ENCODE measurements at places on chromosomes 13 and 19.

DNA sequence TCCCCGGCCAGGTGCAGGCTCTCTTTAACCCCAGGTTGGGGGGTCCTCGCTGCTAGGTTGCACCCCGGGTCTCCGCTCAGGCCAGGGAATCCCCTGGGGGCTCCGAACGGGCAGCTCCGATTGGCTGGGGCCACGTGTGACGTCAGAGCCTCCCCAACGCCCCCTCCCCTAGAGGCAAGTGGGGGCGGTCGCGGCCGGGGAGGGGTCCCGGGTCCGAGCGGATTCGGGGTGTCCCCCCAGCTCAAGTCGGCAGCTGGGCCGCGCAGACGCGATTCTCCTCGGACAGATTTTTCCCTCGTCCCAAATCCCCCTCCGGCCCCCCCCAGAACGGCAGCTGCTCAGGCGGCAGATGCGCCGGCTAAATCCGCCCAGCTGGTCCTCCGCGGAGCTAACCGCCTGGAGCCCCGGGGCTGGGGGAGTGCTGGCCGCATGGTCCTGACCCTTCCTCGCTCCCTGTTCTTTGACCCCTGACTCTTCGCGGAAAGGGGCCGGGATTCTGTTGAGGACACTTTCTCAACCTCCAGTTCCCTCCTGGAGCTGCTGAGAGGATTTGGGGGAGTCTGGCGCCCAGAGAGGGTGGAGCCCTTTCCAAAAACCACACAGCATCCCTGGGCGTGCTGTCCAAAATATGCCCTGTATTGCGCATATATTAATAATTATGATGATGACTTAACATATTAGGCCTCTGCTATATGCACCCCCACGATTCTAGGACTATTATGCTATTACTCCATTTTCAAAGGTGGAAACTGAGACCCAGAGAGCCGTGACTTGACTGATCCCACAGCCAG is 25.4 kb upstream of the SEMA6B start:
- DNase-seq, result no peak

DNA sequence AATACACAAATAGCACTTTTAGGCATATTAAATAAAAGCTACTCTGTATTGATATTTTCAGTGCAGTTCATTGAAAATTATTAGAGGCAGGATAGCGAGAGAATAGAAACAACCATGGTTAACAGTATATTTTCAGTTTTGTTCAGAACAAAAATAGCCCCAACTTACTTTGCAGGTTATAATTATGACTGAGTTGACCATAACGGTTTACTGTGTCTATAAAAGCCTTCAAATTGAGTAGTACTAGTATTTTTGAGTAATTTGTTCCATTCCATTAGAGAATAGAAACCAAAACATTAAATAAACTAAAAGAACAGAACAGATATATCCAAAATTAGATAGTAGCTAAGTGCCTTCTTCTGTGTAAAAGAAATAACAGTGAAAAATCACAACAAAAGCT is 1108.4 kb upstream of the PCDH20 start:
- DNase-seq, result no peak

GRCh38 chr13:33349288-33349985 is 63.9 kb upstream of the STARD13 start:
- DNase-seq, result no peak

DNA sequence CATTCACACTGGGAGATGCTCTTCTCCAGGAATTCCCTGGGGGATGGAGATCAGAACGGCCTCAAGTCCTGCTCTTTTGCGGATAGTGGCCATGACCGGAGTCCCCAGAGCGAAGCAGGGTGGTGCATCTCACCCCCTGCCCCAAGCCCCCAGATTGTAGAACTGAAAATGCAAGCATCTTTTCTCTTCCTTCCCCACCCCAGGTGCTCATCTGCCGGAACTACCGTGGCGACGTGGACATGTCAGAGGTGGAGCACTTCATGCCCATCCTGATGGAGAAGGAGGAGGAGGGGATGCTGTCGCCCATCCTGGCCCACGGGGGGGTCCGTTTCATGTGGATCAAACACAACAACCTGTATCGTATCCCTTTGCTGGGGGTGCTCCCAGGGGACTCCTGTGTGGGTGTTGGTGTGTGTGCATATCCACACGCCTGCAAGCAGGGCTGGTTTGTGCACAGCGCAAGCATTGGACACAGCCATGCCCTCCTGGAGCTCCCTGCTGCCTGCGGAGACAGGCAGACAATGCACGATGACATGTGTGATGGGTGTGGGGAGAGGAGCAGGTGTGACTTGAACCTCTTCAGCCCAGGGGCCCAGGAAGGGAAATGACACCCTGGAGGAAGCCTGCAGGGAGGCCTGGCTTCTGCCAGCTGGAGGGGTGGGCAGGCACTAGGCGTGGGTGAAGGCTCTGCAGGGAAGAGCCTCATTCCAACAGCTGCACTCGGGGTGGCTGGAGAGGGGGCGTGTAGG is 5.7 kb downstream of the AP1M1 start:
- no peak for DNase-seq

DNA sequence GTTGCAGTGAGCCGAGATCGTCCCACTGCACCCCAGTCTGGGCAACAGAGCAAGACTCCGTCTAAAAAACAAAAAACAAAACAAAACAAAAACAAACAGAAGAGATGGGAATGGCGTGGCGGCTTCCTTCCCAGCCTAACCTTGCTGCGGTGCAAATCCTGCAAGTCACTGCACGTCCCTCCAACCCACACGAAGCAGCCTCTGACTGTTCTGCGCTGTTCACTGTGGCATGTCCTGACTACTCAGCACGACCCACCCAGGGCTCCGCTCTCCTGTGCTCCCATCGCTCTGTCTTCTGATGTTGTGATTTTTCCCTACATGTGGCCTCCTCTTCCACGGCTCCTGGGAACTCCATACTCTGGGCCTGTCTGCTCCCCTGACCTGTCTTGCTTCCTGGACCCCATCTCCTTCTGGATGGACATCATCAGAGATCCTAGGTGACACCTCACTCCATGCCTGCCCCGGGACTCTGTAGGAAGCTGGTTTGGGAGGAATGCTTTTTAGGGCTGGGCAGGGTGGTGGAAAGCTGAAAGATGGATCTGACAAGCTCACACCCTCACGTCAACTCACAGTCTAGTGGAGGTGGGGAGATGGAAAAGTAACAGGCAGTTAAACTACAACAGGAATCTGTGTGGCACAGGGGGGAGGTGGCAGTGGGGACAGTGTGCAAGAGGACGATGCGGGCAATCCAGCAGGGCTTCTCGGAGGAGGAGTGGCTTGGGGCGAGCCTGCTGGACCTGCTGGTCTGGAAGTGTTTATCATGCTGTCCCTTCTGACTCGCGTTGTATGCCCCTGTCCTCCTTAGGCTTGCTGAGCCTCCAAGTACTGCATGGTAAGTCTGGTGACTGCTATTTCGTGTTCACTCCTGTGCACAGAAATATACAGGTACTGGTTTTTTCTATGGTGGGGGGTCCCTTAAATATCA is 18.8 kb downstream of the ZSCAN5A start:
- DNase-seq, result no peak
